ENCODE measurements at places on chromosomes 1 and 21.

DNA sequence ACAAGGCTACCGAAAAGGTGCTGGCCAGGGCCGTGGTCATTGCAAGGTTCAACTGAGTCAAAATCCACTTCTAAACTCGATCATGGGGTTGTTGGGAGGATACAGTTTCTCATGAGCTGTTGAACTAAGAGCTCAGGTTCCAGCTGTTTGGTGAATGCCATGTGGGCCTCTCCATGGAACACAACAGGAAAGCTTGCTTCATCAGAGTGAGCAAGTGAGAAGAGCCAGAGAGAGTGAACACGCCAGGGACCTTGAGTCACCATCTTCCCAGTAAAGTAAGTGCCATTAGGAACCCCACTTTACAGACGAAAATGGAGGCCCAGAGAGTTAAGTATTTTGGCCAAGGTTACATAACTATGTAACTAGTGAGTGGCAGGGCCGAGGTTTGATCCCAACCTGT lies 475.1 kb upstream of the VAMP3 start:
- DNase-seq = no peak

GRCh38 chr1:110298991-110299390 lies 40.2 kb upstream of the RBM15 start:
- DNase-seq = no peak

DNA sequence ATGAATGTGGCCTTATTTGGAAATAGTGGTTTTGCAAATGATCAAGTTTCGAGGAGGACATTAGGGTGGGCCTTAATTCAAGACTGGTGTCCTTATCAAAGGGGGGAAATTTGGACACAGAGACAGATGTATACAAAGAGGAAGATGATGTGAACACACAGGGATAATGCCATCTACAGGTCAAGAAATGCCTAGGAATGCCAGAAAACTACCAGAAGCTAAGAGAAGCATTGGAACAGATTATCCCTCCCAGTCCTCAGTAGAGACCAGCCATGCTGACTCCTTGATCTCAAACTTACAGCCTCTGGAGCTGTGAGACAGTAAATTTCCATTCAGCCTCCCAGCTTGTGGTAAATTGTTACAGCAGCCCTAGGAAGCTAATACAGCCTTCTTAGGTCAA lies 151.4 kb downstream of the PTGER3 start:
- no peak for DNase-seq

DNA sequence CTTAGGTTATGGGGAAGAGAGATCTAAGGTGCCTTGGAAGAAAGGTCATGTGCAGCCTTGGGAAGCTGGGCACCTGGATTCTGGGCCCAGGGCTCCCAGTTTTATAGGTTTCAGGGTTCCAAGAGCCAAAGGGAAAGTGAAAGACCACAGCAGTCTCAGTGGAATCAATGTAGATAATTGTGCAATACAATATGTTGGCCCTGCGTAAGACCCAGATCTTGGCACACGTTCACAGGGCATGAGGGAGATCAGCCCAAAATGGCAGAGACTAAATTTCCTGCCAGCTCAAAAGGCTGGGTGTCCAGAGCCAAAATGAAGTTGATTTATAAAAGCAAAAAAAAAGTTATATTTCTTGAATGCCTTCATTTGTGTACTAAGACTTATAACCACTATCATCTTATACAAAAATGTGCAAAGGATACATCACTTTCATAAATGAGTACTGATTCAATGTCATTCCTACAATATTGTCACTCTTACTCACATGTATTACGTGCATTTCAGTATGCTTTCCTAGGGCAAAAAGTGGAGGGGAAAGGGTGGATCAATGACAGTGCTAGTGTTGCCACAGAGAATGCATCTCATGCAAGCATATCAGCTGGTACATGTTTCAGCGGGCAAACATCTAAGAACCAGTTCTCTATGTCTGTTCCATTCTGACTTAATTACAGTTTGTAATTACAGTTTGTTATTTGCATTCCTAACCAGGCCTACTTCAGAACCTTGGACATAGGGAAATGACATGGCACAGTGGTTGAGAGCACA lies 22.5 kb upstream of the NPL start:
- no peak for DNase-seq

- no peak for DNase-seq
Observed at GRCh38 chr1:204837440-204838084, 33.1 kb upstream of the NFASC start.

GRCh38 chr1:193437785-193438184 lies 251.4 kb upstream of the B3GALT2 start:
- DNase-seq = no peak

DNA sequence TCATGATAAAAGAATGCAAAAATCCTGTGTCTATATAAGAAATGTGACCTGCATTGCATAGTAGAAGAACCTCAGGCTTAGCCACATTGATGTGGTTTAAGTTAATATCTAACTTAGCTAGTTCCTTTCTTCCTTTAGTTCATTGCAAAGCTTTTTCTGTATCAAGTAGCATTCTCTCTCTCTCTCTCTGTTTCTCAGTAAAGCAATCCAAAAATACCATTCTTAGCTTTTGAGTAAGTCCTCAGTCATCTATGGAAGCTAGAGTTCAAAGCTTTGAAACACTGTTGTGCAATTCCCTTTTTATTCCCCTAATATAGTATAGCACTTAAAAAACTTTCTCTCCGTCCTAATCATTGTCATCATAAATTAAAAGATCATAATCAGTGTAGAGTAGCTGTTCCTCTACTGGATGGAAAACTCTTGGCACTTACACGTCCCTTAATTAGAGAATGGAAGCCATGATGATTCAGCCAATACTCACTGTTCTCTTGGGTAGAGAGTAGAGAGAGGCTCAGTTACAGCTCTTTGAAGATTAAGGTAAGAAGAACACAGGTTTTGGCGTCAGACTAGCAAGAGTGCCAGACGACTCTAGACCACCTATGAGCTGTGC lies 350.3 kb upstream of the LYPLAL1 start:
- DNase-seq = no peak

DNA sequence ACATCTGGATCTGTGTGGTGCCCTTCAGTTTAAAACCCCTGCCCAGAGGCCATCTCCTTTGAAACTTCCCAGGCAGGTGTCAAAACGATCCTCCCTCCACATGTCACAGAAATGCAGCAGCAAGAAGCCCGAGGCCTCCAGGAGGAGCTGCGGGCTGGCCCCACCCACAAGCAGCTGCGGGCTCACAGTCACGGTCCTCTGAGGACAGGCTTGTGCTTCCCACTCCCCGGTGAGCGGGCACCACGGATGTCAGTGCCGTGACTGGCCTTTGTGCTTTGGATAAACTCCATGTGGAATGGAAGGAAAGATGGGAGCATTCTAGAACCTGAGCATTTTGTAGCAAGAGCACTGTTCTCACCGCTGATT lies 65.8 kb downstream of the SIK1 start:
- DNase-seq = peak; percentile 88

- peak; percentile 60 for DNase-seq
Observed at GRCh38 chr1:151540982-151541377, 871 bp downstream of the TUFT1 start.

DNA sequence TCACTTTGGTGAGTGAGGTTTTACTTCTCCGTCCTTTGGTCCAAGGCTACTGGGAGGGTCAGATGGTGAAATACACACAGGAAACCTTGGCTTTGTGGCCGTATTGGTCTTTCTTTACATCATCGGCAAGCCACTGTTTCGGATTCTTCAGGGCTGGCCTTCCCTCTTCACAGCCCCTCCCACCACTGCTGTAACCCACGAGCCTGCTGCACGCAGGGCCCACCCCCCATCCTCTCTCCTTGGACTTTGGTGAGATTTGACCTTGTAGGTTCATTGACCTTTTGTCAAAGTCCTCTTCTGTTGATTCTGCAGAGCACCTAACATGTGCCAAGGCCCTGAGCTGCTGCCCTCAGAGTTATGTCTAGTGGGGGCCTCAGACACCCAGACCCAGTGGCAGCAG lies 328.6 kb downstream of the CAMTA1 start:
- DNase-seq = no peak

GRCh38 chr1:37661401-37661800 lies 26.7 kb upstream of the RSPO1 start:
- DNase-seq = no peak

DNA sequence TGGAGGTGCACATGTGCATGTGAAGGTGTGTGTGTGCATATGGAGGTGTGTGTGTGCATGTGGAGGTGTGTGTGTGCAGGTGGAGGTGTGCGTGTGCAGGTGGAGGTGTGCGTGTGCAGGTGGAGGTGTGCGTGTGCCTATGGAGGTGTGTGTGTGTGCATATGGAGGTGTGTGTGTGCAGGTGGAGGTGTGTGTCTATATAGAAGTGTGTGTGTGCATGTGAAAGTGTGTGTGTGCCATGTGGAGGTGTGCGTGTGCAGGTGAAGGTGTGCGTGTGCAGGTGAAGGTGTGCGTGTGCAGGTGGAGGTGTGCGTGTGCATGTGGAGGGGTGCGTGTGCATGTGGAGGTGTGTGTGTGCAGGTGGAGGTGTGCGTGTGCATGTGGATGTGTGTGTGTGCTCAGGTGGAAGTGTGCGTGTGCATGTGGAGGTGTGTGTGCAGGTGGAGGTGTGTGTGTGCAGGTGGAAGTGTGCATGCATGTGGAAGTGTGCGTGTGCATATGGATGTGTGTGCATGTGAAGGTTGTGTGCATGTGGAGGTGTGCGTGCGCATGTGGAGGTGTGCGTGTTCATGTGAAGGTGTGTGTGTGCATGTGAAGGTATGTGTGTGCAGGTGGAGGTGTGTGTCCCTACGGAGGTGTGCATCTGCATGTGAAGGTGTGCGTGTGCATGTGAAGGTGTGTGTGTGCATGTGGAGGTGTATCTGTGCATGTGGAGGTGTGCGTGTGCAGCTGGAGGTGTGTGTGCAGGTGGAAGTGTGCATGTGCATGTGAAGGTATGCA lies 13.5 kb downstream of the C1orf74 start:
- DNase-seq = no peak

DNA sequence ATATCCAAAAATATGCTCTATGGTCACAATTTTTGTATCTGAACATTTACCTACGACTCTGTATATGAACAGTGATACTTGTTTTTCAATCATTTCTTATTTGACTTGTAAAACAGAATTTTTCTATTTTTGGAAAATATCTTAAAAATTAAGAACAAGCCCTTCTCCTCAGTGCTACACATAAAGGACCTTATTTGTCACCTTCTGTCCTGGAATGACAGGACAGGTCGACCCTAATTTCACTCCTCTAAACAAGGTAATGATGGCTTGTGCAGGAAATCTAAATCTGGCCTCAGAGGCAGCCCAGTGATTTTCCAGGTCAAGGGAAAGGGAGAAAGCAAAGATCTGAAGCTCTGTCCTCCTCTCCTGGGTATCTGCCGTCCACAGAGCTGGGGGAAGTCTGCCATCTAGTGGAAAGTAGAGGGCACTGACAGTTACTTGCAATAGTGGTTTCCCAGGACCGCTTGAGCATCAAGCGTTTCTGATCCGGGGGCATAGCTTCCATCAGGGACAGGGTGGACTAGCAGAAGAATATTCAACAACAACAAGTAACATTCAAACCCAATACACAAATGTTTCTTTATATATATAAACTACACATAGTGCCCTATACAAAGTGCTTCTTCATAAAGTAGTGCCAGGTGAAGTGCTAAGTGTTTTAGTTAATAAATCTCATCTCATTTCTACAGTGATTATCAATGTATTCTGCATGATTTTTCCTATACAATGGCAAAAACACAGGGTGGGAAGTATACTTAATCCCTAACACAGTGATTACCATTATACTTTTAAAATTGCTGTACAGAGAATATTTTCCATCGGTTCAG lies 74.6 kb downstream of the SLC25A24 start:
- peak; percentile 72 for DNase-seq

GRCh38 chr1:244456586-244456985 lies 4.5 kb upstream of the CATSPERE start:
- no peak for DNase-seq

GRCh38 chr1:172176206-172176605 lies 244.3 kb upstream of the C1orf105 start:
- DNase-seq = no peak

- no peak for DNase-seq
Observed at GRCh38 chr1:211935448-211935970, 99.8 kb downstream of the INTS7 start.

- no peak for DNase-seq
Observed at GRCh38 chr1:23222331-23222730, 5.0 kb upstream of the HTR1D start.

Measured in WERI-Rb-1 (cell line).